Bone marrow (tissue), 2 donors: ENCODE measurements at places on chromosomes 16 and 17.

DNA sequence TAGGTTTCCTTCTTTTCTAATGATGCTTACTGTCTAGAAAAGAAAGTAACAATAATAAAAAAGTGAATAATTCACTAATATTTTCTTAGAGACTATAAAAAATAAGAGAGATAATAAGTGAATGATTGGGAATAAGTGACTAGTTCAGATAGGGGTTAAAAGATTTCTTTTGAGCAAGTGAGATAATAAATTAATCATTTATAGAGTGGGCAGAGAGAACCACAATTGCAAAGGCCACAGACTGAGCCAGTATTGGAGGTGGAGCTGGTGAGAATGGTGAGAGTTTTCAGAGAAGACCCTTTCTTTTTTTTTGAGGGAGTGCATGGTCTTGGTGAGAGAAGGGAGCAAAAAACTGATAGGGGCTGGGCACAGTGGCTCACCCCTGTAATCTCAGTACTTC lies 159.1 kb upstream of the SALL1 start:
- no peak for DNase-seq

- DNase-seq = no peak
Observed at GRCh38 chr17:61132524-61132923, 267.1 kb upstream of the TBX2 start.

GRCh38 chr16:4989391-4990006 lies 31.4 kb downstream of the SEC14L5 start:
- DNase-seq = no peak

DNA sequence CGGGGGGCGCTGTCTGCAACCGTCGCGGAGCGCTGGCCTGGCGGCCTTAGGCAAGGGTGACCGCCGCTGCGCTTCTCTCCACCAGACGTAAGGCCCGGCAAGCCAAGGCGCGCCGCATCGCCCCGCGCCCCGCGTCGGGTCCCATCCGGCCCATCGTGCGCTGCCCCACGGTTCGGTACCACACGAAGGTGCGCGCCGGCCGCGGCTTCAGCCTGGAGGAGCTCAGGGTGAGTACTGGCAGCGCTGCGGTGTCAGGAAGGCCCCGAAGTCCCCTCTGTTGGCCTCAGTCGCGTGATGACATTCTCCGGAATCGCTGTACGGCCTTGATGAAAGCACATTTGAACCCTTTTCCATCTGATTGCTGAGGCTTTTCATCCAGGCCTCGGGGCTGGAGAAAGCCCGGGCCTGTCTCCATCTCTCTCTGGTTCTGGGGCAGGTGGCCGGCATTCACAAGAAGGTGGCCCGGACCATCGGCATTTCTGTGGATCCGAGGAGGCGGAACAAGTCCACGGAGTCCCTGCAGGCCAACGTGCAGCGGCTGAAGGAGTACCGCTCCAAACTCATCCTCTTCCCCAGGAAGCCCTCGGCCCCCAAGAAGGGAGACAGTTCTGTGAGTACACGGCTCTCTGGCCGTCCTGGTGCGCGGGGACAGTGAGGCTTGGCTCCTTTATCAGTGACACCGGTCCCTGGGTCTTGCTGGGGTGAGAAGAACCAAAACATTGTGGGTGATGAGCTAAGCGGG lies 831 bp downstream of the RPL13 start:
- DNase-seq = no peak

GRCh38 chr16:22018559-22018958 lies 10.6 kb downstream of the MOSMO start:
- DNase-seq = no peak

DNA sequence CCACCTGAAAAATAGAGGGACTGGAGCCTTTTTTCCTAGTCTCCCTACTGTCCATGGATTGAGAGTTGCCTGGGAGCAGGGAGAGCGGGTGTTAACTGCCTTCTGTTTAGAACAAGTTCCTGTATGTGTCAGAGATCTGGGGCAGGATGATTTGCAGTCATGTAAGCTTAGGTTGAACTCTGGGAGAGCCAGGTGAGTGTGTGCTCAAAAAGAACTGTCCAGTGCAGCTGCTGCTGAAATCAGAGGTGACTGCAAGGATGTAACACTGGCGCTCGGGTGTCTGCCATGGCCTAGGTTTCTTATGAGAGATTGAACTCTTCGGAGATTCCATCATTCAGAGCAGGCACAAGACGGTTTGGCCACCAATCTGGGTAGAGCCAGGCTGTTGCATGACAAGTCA lies 432.5 kb downstream of the CDH13 start:
- no peak for DNase-seq
